GM23338 (cell line): ENCODE measurements at places on chromosomes 5 and 9.
A peak's percentile ranks its signal among the peaks of the same experiment; 100 is the strongest.

DNA sequence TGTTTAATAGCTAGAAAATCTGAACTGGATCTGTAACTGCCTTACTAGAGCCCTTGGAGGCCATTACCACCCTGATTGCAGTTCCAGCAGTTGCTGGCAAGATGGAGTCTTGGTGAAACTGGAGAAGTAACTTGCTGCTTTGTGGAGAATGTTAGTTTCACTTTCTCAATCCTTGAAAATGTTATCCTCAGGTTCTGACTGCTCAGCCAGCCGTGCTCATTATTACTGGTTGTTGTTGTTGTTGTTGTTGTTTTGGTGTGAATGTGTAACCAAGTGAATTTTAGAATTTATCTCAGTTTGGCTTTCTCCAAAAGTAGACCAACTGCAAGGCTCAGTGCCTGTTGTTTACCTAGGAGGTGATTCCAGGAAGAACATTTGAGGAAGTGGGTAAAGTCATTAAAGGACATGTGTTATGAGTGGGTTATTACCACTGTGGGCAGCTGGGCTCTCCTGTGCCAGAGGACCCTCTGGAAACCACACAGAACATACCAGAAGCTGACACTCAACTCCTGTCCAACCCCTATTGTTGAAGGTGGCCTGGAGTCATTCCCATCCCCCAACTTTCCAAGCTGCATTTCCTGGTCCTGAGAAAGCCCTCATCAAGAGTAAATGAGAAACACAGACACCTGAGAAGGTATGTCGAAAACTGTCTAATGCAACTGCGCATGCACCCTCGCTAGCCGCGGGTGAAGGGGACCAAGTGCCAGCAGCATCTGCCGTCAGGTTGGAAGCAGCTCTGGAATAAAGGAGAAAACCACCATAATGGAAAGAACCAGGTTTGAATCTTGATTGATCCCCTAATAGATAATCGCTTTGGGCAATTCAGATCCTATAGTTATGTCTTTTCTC is 111.6 kb downstream of the CMYA5 start:
- peak; percentile 16 for DNase-seq

- no peak for DNase-seq
These were observed 51.7 kb upstream of the KCNMB1 start for GRCh38 chr5:170440771-170441392.

DNA sequence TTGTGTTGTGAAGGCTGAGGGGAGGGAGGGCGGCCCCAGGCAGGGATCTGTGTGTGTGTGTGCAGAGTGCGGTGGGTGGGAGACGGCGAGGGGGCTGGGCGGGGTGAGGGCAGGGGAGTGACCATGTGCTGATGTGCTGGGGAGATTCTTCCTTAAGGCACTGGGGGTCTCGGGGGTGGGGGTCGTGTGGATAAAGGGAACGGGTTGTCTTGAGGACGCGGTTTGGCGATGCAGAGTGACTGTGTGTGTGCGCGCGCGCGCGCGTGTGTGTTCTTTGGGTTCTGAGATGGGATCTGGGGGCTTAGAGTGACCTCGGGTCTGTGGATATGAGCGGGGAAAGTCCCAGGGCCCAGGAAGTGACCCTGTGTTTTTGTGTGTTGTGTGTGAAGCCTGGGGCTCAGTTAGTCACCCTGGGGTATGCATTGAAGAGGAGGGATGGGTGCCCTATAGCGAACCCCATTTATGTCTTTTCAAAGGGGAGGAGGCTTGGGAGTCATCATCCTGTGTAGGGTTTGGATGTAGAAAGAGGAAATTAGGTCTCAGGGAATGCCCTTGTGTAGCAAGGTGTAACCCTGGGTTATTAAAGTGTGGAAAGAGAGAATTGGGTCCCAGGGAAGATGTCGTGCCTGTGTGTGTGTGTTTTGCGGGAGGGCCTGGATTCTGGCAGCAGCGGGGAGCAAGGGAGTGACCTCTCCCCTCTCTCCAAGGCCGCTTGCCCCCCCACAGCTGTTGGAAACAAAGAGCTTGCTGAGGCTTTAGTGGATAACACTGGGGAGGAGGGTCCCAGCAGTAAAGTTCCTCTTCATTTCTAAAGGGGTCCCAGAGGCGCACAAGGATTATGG is 1.4 kb downstream of the TMEFF1 start:
- peak; percentile 54 for DNase-seq

DNA sequence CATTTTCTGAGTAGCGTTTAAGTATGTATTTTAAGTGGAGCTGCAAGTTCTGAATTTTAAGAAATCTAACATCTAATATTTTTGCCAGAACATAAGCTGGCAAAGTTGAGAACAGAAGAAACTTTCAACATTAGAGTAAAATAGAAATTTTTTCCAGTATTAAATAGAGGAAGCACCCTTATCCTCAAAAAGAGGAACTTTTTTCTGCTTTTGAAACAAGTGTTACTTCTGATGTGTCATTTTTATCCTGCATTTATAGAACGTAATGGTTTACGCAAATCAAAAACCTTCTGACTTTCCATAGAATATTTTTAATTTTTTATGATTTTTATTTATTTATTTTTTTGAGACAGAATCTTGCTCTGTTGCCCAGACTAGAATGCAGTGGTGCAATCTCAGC is 21.8 kb downstream of the ZBED3 start:
- no peak for DNase-seq

DNA sequence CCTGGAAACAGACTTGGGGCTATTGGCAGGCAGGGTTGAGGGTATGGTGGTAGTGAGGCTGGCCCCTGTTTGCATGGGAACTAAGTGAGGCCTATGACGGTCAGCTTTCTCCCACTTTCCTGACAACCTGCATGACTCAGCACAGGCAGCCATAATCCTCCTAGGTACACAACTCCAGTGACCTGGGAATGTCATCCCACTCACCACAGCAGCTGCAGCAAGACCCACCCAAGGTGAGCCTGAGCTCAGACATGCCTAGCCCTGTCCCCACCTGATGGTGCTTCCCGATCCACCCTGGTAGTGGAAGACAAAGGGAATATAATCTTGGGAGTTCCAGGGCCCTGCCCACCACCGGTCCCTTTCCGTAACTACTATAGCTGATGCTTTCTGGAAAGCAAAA is 178.7 kb downstream of the NDUFS4 start:
- no peak for DNase-seq

DNA sequence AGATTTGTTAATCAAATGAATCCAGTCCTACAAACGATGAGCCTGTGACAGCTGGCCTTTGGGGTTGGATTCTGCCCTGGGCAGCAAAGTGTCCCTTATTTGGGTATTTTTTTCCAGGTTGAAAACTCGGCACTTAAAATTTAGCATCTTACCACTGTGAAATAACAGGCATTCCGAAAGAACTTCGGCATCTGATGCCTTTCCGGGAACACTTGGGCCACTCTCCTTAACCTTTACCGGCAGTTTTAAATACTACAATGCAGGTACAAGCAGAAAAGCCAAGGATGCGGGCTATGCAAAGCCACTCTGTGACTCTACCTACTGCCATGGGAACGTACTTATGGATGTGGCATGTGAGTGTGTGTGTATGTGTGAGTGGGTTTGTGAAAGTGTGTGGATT is 1.0 kb upstream of the RASGRF2 start:
- DNase-seq: peak; percentile 66

DNA sequence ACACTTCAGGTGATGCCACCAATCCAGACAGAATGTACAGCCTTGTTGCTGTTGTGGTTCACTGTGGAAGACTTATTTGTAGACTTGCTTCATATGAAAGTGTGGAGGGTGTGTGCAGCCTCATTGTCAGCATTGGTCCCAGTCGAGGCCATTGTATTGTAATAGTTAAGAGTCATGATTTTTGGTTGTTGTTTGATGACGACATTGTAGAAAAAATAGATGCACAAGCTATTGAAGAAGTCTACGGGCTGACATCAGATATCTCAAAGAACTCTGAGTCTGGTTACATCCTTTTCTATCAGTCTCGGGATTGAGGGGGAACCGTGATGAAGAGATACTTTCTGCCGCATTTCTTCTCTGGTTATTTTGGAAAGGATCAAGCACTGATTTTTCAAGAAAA is 56.4 kb upstream of the TLX3 start:
- DNase-seq: no peak

DNA sequence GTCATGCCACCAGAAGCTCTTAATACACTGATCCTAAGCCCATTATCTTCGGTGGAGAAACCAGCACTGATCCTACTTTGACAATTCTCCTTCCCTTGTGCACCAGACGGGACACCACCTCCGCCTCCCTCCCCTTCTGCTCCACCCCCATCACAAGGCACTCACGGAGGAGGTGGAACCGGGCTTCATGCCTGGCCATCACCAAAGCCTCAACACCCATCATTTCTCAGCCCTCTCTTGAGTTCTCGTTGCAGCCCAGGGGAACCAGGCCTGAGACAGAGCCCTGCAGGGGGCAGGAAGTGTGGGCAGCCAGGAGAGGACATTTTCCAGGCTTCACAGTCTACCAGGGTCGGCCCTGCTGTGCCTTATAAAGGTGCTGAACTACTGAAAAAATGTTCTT is 160.5 kb downstream of the GOLPH3 start:
- no peak for DNase-seq

- DNase-seq: no peak
These were observed 23.7 kb downstream of the MAN2A1 start for GRCh38 chr5:109713453-109713852.

- peak; percentile 49 for DNase-seq
These were observed 85.6 kb downstream of the CDH18 start for GRCh38 chr5:19902316-19902934.

DNA sequence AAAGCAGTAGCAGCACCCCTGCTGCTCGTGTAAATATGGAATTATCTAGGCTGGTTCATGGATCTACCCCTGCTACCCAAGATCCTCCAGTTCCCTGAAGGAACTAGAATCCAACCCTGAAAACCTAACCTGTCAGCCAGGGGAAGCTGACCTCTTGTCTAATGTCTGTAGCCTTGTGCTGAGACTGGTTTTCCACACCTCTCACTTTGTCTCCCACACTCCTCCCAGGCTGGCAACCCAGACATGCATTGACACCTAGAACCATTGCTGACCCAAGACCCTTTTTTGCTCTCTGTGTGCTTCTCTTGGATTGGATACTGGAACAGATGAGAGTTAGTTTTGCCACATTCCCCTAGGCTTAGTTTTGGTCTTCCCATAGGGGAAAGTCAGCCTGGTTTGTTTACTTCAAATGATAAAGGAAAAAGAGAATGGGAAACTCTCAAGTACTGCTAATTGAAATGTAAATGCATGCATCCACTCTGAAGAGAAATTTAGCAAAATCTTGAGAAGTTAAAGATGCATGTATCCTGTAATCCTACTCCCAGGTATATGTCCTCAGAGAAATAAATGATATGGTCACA is 36.6 kb upstream of the NR4A3 start:
- peak; percentile 70 for DNase-seq

- DNase-seq: no peak
These were observed 724.9 kb upstream of the EDIL3 start for GRCh38 chr5:85109616-85110015.

DNA sequence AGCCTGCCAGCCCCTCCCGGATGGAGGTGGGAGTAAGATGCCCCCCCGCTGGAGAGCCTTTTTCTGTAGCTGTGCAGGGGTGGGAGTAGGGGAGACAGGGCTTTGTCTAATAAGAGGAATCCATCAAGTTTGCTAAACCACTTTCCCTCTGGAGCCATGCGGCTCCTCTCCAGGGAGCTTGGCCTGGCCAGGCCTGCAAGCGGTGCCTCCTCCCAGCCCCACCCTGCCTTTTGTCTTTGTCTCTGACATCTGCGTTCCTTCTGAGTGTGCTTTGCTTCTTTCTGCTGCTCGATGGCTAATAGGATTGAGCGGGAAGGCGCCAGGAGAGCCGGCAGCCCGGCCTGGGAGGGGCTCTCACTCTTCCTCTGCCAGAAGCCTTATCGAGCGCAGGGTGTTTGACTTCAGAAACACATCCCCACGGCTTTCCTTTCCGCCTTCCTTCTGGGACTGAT is 26.7 kb upstream of the FCN1 start:
- DNase-seq: peak; percentile 27

DNA sequence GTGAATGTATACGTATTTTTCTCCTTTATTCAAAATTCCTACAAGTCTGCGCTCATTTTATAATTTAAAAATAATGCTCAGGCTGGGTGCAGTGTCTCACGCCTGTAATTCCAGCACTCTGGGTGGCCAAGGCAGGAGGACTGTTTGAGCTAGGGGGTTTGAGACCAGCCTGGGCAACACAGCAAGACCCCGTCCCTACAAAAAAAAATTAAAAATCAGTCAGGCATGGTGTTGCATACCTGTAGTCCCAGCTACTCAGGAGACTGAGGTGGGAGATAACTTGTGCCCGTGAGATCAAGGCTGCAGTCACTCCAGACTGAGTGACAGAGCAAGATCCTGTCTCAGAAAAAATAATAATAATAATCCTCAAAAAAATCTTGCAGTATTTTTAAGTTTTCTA is 7.8 kb downstream of the UIMC1 start:
- DNase-seq: no peak

GRCh38 chr5:181043285-181044092 is 3.4 kb downstream of the BTNL9 start:
- DNase-seq: no peak

- DNase-seq: no peak
These were observed 10.8 kb downstream of the TRIM32 start for GRCh38 chr9:116697887-116698286.

DNA sequence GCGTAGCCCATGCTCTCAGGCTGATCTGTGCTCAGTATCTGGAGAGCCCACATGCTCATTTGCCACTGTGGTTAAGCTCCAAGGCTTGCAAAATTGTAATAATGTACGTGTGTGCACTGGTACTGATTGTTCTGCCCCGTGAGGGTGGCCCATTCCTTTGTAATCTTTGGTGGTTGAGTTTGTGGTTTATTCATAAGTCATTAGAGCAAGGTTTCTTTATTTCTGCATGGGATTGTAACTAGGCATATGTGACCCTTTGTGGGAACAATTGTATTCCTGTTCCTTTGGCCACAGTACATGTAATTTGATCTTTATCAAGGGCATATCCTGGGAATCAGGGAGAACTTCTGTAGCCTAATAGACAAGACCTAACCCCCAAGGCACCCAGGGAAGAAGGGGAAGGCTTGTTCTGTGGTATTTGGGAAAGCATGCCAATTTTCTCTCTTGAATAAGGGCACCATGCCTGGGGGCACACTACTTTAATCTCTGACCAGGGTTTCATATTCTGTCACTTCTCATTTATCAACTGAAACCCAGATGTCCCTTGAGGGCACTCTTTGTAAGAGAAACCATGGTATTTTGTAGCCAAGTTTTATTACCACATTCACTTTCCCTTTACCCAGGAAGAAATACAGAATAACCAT is 74.6 kb downstream of the NPR3 start:
- DNase-seq: no peak

- DNase-seq: no peak
These were observed 1121.6 kb downstream of the MAT2B start for GRCh38 chr5:164627021-164627420.
